ENCODE measurements at places on chromosomes 1 and 21.

DNA sequence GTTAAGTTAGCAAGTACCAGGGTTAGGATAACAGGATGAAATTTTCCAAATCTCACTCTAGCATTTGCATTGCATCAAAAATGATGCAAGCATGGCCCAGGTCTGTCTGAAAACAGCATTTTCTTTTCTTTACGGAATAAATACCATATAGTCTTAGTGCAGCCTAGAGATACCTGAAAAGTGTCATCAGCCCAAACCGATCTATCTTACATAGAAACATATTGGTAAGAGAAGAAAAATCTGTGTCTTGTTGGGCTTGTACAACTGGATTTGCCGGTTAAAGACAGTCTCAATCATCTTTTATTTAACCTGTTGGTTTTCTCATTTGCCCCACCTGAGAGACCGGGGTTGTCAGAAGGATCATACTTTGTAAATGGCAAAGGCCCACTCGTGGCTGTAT is 15.8 kb downstream of the ACP6 start:
- DNase-seq: no peak

- DNase-seq: no peak
Measured at GRCh38 chr1:16165073-16165364, 9.2 kb upstream of the EPHA2 start.

DNA sequence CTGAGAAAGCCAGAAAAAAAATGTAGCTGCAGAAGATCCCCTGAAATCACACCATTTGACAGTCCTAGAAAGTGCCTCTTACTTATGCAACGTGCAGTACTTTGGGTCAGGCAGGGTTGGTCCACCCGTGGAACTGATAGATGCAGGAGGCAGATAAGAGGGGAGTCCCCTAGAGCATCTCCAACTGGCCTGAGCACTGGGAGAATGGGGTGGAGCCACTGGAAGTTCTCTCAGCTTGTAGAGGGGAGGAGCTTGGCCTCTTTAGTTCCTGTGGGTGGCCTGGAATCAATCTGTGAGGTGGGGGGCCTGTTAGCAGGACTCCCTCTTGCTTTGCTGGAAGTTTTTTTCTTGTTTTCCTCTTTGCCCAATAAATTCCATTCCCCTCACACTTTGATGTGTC is 335.7 kb upstream of the NCAM2 start:
- DNase-seq: no peak

GRCh38 chr1:33317946-33318345 is 3.0 kb downstream of the A3GALT2 start:
- DNase-seq: no peak

DNA sequence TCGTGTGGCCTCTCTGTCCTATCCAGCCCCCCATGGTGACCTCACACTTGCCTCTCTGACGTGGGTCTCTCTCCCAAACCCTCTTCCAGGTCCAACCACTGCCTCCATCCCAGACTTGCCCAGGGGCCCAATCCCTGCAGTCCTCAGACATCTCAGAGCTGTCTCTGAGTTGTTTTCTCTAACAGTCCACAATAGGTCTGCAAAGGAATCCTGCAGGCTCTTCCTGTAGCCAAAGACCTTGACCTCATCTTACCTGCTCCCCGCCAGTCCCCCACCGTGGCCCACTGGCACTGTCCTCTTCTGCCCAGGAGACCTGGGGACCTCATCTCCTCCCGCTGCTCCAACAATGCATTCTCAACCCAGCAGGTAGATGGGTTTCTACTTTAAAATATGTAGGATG is 10.0 kb downstream of the RNF187 start:
- no peak for DNase-seq

- DNase-seq: no peak
Measured at GRCh38 chr1:223515421-223515820, 122.2 kb downstream of the CCDC185 start.

- DNase-seq: no peak
Measured at GRCh38 chr1:15540186-15540585, 13.5 kb downstream of the DNAJC16 start.

- no peak for DNase-seq
Measured at GRCh38 chr1:156654700-156655099, 12.8 kb downstream of the BCAN start.

DNA sequence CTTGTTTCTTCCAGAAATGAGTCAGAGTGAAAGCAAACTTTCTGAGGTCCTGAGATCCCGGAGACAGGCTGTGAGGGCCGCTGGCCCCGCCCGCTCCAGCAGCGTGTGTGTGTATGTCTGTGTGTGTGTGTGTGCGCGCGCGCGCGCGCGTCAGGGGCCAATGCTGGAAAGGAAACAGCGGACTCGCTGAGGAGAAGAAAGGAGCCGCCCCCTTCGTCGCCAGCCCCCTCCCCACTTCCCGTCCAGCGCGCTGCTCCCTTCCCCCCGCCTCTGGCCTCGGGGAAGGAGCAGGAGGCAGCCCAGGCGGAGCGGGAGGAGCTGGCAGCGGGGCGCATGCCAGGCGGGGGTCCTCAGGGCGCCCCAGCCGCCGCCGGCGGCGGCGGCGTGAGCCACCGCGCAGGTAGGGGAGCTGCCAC is at the start of gene DISC1:
TSS of gene DISC1 (plus strand) at position 256 of the 416 bp plus-strand sequence. CDS start at position 334, 78 bp downstream.
- DNase-seq: peak; percentile 70

DNA sequence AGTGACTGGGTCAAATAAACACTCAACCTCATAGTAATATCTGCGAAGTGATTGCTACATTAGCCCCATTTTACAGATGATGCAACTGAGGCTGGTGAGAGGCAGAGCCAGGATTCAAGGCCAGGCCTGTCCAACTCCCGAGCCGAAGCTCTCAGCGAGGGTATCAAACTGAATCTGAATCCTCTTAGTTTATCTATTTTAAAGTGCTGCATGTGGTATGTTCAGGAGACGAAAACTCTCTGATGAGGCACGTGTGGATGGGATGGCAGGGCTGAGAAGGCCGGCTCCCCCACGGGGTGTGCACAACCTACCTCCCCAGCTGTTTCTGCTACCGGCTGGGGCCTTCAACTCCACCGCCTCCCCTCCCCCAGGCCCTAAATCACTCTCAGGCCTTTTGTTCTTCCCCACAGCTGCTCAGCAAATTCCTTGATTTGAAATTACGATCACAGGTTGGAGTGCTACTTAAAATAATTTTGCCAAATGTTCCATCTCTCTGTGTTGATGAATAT is 171.8 kb downstream of the TOMM20 start:
- DNase-seq: no peak

GRCh38 chr1:155210314-155211104 is 2.0 kb downstream of the MTX1 start:
- DNase-seq: no peak

DNA sequence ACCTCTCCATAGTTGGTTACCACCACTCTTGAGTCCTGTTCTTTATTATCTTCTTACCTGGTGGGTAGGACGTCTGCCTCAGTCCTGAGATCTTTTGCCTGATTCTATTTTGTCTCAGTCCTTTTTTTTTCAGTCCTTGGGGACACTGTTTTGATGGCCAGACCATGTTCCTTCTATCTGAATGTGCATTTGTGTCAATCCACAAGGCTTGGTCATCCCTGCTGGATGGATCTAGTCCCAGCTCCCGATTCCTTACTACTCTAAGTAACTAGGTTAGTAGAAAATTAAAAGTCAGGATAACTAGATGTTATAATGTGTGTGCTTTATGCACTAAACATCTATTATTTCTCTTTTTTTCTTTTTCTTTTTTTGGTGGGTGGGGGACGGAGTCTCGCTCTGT is 28.1 kb upstream of the AK4 start:
- DNase-seq: no peak

GRCh38 chr1:207981976-207982375 is 71.1 kb upstream of the CD34 start:
- DNase-seq: no peak

DNA sequence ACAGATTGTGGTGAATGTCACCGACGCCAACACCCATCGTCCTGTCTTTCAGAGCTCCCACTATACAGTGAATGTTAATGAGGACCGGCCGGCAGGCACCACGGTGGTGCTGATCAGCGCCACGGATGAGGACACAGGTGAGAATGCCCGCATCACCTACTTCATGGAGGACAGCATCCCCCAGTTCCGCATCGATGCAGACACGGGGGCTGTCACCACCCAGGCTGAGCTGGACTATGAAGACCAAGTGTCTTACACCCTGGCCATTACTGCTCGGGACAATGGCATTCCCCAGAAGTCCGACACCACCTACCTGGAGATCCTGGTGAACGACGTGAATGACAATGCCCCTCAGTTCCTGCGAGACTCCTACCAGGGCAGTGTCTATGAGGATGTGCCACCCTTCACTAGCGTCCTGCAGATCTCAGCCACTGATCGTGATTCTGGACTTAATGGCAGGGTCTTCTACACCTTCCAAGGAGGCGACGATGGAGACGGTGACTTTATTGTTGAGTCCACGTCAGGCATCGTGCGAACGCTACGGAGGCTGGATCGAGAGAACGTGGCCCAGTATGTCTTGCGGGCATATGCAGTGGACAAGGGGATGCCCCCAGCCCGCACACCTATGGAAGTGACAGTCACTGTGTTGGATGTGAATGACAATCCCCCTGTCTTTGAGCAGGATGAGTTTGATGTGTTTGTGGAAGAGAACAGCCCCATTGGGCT is 3.0 kb downstream of the CELSR2 start:
- DNase-seq: no peak

- DNase-seq: no peak
Measured at GRCh38 chr1:223219846-223220610, 77.0 kb upstream of the TLR5 start.

DNA sequence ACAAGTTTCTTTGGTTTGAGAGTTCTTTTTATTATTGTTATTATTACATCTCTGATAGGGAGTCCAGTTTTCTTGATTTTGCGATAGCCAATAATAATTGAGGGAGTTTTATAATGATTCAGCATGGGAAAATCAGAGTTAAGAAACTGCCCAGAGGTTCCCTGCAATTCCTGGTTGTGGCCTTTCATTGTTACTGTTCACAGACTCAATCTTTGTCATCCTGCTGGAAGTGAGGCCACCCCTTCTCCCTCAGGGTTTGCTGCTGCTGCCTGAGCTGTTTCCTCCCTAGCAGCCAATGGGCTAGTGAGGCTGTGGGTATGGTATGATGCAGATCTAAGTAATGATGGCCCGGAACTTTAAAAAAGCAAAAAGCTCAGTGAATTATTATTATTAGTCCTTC is 50.2 kb upstream of the TACSTD2 start:
- no peak for DNase-seq

DNA sequence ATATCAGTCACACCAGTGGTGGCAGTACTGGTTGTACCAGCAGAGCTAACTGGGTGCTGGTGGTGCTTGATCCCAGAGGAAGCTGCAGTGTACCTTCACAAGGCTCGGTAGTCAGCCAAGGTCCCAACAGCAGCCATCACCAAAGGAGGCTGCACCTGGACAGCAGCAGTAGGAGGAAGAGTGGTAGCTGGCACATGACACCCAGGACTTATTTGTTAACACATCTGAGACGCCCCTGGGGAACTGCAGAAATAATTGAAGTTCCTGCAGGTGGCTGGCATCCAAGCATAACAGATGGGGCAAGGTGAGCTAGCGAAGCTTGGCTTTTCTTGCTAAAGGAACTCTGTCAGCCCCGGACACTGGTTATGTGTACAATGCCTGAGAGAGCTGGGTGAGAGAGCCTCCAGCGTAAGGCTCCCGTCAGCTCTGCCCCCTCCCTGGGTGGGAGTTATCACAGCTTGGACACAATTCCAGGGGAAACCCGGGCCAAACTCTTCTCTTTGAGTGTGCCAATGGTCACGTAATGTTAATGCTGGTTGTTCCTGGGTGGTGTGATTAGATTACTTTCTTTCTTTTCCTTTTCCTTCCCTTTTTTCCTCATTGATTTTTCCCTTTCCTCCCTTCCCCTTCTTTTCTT is 29.1 kb upstream of the PARP1 start:
- no peak for DNase-seq

DNA sequence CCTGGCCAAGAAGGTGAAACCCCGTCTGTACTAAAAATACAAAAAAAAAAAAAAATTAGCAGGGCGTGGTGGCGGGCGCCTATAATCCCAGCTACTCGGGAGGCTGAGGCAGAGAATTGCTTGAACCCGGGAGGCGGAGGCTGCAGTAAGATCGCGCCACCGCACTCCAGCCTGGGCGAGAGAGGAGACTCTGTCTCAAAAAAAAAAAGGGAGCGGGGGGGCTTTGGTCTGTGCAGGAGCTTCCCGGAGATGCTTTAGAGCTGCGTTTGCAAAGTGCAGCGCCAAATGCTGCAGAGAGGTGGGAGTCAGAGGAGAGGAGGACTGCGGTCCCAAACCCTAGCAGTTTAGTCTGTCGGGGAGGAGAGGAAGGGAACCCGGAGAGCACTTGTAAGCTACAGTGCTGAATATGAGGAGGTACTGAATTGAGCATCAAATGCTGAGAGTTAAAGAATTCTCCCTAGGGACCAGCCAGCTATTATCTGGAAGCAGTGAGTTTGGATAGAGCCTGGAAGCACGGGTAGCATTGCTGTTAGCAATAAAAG is 569 bp downstream of the FALEC start:
- peak; percentile 14 for DNase-seq

DNA sequence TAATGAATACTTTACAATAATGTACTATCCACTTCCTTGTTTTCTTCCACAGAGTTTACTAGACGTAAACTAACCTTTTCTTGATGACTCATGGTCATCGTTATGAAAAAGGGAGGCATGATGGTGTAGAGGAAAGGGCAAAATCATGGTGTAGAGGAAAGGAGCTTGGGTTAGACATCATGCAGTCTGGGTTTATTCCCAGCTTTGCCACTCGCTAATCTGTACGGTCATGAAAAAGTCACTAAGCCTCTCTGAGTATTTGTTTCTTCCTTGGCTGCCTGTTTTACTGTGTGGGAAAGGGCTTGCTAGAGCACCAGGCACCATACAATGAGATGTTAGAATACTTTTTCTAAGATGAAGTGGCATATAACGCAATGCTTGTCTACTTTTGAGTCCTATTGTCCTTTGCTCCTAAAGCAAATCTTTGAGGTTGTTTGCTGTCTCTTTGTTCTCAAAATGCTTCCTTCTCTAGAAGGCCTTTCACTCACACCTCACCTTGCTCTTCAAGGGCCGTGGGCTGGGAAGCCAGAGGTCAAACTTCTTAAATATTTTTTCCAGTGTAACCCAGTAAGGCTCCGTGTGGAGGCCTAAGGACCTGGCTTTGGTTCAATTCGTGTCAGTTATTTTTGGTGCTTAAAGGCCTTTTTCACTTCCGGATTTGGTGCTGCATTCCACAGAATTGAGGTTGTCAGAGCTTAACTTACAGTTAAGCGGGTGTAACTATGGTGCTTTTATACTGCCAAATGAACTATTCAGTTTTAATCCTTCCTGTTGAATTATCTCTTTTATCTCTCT is 9.9 kb upstream of the ETV3 start:
- no peak for DNase-seq

DNA sequence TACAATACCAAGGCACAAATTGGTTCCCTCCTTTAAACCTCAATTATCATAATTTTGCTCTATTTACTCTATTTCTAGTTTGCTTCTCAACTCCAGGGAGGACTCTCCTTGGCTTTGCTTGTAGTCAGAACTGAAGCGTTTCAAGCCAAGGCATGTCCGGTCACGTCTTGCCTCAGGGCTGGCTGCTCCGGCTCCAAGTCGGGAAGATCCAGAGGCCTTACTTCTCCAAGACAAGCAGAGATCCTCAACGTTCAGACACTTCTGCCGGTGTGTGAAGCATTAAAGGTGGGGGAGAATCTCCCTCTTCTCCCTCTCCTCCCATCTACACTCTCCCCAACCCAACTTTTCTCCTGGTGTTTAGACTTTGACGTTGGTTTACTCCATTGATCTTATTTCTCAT is 7.2 kb upstream of the HHAT start:
- DNase-seq: no peak

Data from head of caudate nucleus (tissue), 42 donors.